Mesothelial cell of epicardium (in vitro differentiated cells): ENCODE measurements at places on chromosomes 4 and X. TPM values are rescaled to one million over a fixed set of nuclear protein-coding genes. Genes with fewer than 3 reads are reported as not detected.
A peak's percentile ranks its signal among the peaks of the same experiment; 100 is the strongest.

CPEB2 gene
- 4.1 to 5.3 TPM (median 4.8 TPM) in 3 replicates for total RNA-seq

KDR gene
- total RNA-seq: 44.1 to 52.1 TPM (median 48.5 TPM) in 3 replicates

CENPE gene
- 13.3 to 15.6 TPM (median 14.2 TPM) in 3 replicates for total RNA-seq

- H3K27ac ChIP-seq: peak overlapping the region; percentile 35
- no peak overlapping the region for H3K4me3 ChIP-seq
- H3K27me3 ChIP-seq: no peaks in the 10 kb centered on the region
- H3K36me3 ChIP-seq: peaks cover 2% of the 10 kb centered on the region
- no peak for DNase-seq
- H3K4me1 ChIP-seq: peaks cover 5% of the 10 kb centered on the region
Observed at GRCh38 chrX:48025561-48025960, 18.8 kb downstream of the SPACA5 start.

DNA sequence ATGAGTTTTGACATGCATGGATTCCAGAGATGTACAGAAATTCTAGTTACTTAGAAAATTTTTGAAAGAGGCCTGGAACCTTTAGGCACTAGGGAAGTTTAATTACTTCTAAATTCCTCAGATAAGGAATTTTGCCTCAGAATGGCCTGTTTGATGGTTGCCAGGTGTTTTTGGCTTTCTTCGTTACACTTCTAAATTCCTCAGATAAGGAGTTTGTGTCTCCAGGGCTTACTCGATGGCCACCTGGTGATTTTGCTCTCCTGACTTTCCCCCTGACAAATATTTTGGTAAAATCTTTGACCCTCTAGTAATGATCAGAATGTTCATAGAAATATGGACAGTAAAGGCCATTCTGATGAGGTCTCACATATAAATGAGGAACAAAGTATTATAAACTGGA is 64.3 kb downstream of the BEX3 start:
- no peaks in the 10 kb centered on the region for H3K36me3 ChIP-seq
- peak overlapping the region; percentile 76 for H3K27ac ChIP-seq
- no peaks in the 10 kb centered on the region for H3K27me3 ChIP-seq
- H3K4me3 ChIP-seq: no peak overlapping the region
- no peak for DNase-seq

- H3K4me3 ChIP-seq: peak overlapping the region; percentile 59
- H3K27ac ChIP-seq: peak overlapping the region; percentile 81
- no peak for DNase-seq
- H3K27me3 ChIP-seq: no peaks in the 10 kb centered on the region
- H3K36me3 ChIP-seq: no peaks in the 10 kb centered on the region
Observed at GRCh38 chr4:139849219-139849618, 183.6 kb downstream of the MGST2 start.

- peaks cover 22% of the 10 kb centered on the region for H3K4me1 ChIP-seq
- H3K27me3 ChIP-seq: no peaks in the 10 kb centered on the region
- H3K27ac ChIP-seq: peak overlapping the region; percentile 91
Observed at GRCh38 chrX:48919360-48919841, 577 bp upstream of the PIM2 start.

DNA sequence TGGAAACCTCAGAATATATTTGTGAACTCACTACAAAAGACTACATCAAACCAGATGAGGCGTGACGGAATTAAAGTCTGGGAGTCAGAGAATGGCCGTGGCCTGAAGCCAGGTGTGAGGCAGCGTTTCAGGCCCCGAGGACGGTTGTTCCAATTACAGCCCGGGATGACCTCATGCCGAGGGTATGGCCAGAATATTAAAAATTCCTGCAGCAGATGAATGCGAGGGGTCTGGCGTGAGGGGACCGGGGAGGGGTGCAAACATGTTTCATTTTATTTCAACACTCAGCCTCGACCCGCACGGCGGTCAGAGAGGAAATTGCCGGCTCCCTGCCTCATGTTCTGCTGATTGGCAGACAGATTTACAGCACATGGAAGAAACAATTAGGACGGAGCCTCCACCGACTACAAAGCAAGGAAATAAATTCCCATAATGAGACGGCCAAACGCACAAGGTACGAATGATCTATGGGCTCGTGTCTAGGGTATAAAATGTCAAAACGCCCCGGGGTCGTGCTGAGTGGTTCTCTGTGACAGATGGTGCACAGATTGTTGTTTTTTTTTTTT is 289.7 kb downstream of the SHOX start:
- peaks cover 44% of the 10 kb centered on the region for H3K27me3 ChIP-seq
- H3K4me1 ChIP-seq: peaks cover 9% of the 10 kb centered on the region
- peak overlapping the region; percentile 69 for H3K27ac ChIP-seq

- peaks cover 5% of the 10 kb centered on the region for H3K4me1 ChIP-seq
- H3K36me3 ChIP-seq: no peaks in the 10 kb centered on the region
- no peak overlapping the region for H3K4me3 ChIP-seq
- no peak for DNase-seq
- H3K27ac ChIP-seq: no peak overlapping the region
Observed at GRCh38 chr4:170122252-170122651, 32.5 kb upstream of the AADAT start.

DNA sequence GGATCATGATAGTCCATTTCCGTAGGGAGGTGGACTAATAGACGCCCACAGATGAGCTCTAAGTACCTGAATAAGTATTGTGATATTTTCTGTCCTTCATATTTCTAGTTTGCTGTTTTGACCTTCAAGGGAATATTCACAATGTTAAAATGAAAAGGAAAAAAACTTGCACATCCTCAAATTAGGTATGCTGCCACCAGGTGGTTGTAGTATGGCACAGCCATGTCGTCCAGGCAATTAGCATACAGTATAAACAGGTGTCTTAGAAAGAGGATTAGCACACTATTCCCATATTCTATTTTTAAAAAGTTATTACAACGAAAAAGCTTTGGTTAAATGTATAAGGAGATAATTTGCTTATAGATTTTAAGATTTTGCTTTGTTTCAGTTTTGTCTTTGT is 802.0 kb downstream of the RPA4 start:
- H3K36me3 ChIP-seq: no peaks in the 10 kb centered on the region
- no peak overlapping the region for H3K27ac ChIP-seq
- no peak for DNase-seq
- H3K4me1 ChIP-seq: peaks cover 11% of the 10 kb centered on the region

DNA sequence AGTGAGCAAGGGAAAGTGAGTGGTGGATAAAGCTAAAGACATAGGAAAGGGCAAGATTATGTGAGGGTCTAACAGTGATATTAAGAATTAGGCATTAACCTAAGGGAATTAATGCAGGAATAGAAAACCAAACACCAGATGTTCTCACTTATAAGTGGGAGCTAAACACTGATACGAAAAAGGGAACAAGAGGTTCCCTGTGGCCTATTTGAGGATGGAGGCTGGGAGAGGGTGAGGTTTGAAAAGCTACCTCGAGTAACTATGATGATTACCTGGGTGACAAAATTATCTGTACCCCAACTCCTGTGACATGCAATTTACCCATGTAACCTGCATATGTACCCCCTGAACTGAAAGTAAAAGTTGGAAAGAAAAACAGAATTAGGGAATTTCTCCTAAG is 79.0 kb downstream of the ANXA3 start:
- no peaks in the 10 kb centered on the region for H3K27me3 ChIP-seq
- no peak overlapping the region for H3K4me3 ChIP-seq
- no peak for DNase-seq
- peaks cover 13% of the 10 kb centered on the region for H3K4me1 ChIP-seq
- H3K27ac ChIP-seq: no peak overlapping the region

GRCh38 chrX:133771086-133771646 is 214.2 kb downstream of the GPC3 start:
- peaks cover 8% of the 10 kb centered on the region for H3K36me3 ChIP-seq
- H3K4me3 ChIP-seq: no peak overlapping the region
- no peak overlapping the region for H3K27ac ChIP-seq
- H3K27me3 ChIP-seq: no peaks in the 10 kb centered on the region
- H3K4me1 ChIP-seq: peaks cover 25% of the 10 kb centered on the region

DNA sequence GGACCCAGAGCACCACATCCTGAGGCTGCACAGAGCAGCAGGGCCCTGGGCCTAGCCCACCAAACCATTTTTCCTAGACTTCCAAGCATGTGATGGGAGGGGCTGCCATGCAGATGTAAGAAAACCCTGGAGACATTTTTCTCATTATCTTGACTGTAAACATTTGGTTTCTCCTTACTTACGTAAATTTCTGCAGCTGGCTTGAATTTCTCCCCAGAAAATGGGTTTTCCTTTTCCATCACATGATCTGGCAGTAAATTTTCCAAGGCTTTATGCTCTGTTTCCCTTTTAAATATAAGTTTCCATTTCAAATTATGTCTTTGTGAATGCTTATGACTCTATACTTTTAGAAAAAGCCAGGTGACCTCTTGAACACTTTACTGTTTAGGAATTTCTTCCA is 945.9 kb upstream of the NDST4 start:
- H3K4me1 ChIP-seq: no peaks in the 10 kb centered on the region
- H3K36me3 ChIP-seq: no peaks in the 10 kb centered on the region
- H3K27me3 ChIP-seq: no peaks in the 10 kb centered on the region
- no peak overlapping the region for H3K27ac ChIP-seq

DNA sequence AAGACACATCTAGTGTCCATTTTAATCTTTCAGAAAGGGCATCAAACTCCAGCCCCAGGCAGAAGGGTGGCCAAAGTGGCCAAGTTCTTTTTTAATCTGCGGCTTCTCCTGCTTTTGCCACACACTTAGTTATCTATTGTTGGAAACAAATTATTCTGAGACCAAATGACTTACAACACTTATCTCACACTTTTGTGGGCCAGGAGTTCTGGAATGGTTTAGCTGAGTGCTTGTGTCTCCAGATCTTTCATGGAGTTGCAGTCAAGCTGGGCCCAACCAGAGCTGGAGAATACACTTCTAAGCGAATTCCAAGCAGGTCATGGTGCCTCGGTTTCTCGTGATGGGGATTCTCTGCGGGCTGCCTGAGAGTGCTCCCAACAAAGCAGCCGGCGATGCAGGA is 4.0 kb downstream of the TXK start:
- H3K4me1 ChIP-seq: peaks cover 52% of the 10 kb centered on the region
- H3K4me3 ChIP-seq: no peak overlapping the region
- H3K27me3 ChIP-seq: no peaks in the 10 kb centered on the region
- H3K27ac ChIP-seq: no peak overlapping the region
